Stimulated activated CD4-positive, alpha-beta T cell treated with anti-CD3 and anti-CD28 coated beads, Interleukin-12 subunit alpha, Interleukin-12 subunit beta, amount 100 ng/mL, for 24 hours (primary cell): ENCODE measurements at places on chromosomes 4 and X.

DNA sequence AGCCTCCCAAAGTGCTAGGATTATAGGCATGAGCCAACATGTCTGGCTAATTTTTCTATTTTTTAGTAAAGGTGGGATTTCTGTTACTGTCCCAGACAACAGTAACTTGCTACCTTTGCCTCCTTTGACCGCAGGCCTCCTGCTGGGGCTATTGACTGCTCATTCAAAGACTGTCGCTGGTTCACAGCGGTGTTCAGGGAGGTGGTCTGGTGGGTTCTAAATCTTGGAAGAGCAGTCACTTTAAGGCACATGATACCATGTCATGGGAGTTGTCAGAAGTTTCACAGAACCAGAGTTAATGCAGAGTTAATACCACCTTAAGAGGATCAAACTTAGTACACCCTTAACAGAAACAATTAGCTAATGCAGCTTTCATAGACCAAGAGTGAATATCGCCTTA, 3.8 kb downstream of the ASMT start:
- no peak for DNase-seq

GRCh38 chrX:20585782-20586181, 319.1 kb upstream of the RPS6KA3 start:
- DNase-seq = no peak

GRCh38 chrX:63686878-63687714, 97.9 kb downstream of the ARHGEF9 start:
- DNase-seq = no peak

GRCh38 chrX:119502727-119503483, 34.7 kb downstream of the SLC25A5 start:
- DNase-seq = no peak

- DNase-seq = no peak
Measured at GRCh38 chr4:108155373-108155772, 13.4 kb downstream of the LEF1 start.

DNA sequence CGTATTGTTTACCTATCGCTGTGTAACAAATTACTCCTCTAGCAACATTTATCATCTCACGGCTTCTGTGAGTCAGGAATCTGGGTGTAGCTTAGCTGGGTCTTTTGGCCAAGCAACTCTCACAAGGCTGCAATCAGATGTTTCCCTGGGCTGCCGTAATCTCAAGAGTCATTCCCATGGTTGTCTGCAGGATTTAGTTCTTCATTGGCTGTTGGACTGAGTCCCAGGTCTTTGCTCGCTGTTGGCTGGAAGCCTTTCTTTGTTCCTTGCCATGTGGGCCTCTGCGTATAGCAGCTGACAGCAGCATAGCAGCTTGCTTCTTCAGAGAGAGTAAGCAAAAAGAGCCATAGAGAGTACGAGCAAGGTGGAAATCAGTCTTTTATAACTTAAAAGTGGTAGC, 16.8 kb downstream of the POLR2B start:
- DNase-seq = no peak

DNA sequence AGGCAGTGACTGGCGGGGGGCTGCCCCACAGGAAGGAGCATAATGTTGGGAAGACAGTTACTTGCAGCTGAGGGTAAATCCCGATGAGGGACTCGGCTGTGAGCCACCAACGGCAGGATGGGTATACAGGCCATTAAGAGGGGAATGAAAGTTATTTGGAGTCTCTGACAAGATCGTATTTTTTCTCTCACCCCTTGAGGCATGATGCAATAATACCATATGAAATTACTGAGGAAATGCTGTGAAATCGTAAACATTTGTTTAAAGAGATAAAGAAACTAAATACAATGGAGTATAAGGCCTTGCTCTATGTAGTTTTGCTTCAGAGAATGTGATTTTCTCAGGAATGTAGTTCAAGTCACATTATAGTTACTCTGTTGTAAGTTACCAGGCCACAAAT, 12.7 kb downstream of the IL1RAPL1 start:
- no peak for DNase-seq

DNA sequence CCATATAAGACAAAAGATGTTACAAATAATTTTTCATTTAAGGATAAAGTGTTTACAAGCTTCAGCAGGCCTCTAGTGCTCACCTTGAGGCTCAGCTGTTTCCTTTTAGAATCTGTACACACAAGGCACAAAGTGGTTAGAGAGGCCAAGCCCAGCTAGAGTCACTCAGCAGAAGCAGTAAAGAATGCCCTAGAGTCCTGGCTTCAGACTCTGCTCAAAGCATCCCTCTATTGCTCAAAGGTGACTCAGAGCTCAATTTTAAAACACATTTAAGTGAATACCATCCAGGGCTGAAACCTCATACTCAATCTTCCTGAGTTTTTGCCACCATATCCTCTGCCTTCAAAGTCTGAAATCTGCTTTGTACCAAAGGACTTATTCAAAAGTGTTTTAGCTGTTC, 22.6 kb upstream of the PHF8 start:
- no peak for DNase-seq

DNA sequence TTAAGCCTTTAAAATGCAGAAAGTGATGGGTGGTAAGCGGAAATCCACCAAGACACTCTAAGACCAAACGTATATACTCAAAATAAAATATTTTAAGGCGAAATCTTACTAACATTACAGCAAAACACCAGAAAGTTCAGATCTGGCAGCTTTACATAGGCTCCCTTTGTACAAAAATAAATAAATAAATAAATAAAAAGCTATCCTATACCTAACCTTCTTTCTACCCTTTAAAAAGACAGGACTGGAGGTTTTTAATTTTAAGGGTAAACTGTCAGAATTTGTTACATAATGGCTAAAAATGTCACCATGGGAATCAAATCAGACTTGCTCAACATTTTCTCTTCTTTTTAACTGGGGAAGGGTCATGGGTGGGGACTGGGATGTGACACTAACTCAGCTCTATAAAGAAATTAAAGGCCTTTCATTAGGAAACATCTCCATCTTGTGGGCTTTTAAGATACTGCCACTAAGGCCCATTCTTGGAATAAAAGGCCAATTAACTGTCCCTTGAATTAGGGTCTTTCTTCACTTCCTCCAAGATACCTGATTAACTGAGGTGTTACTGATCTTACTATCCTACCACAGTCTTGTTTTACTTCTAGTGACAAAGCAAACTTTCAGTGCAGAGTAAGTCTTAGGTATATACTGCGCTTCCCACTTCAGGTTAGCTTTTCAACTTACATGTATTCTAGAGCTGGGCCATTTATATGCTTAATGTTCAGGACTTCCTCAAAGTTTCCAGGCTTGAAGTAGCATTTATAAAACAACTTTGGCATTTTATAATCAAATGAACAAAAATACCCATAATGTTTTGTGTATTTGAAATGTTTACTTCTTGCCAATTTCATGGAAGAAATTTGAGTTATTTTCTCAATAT, 13.3 kb downstream of the HNRNPD start:
- no peak for DNase-seq

GRCh38 chr4:187840814-187841213, 154.8 kb upstream of the ZFP42 start:
- no peak for DNase-seq

- no peak for DNase-seq
Measured at GRCh38 chr4:1082215-1083182, 30.9 kb downstream of the RNF212 start.

- DNase-seq = no peak
Measured at GRCh38 chr4:1982124-1983052, 26.4 kb downstream of the NELFA start.

DNA sequence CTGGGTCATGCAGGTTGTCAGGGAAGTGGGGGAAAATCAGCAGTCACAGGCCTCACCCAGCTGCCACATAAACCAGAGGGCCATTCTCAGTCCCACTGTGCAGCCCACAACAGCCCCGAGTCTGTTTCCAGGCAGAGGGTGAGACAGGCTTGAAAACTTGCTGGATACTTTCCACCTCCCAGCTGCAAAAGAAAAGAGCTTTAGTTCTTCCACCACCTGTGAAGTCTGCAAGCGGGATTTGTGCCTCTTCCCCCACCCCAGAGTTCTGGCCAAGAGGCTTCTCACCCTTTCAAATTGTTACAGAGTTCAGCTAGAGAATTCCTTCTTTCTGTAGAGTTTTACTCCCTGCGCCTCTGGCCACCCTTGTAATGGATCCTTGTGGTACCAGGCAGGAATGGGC, 115.5 kb upstream of the ZDHHC15 start:
- DNase-seq = no peak

GRCh38 chr4:188657365-188657764, 518.1 kb downstream of the TRIML1 start:
- no peak for DNase-seq

- DNase-seq = no peak
Measured at GRCh38 chr4:25970691-25971432, 56.8 kb downstream of the SMIM20 start.

DNA sequence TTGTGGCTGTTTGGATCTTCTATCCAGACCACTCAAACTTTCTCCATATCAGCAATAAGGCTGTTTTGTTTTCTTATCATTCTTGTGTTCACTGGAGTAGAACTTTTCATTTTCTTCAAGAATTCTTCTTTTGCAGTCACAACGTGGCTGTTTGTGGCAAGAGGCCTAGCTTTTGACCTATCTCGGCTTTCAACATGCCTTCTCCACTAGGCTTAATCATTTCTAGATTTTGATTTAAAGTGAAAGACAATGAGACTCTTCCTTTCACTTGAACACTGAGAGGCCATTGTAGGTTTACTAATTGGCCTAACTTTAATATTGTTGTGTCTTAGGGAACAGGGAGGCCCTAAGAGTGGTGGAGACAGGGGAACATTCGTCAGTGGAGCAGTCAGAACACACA, 19.1 kb downstream of the FGF2 start:
- no peak for DNase-seq

DNA sequence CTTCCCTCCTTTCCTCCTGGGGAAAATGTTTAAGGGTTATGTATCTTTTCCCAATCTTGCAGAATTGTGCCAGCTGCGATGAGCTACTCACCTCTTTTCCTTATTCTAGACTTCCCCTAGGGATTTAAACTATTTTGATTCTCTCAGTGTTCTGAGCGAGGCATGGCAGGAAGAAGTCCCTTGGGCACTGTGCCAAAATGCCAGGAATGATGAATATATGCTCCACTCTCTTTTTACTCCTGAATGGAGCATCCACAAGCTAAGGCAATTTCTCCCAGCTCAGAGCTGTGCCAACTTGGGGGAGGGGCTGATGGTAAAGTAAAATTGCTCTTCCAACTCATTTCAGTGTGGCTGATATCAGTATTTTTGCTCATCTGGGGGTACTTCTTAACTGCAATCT, 4.0 kb upstream of the C4orf17 start:
- no peak for DNase-seq

DNA sequence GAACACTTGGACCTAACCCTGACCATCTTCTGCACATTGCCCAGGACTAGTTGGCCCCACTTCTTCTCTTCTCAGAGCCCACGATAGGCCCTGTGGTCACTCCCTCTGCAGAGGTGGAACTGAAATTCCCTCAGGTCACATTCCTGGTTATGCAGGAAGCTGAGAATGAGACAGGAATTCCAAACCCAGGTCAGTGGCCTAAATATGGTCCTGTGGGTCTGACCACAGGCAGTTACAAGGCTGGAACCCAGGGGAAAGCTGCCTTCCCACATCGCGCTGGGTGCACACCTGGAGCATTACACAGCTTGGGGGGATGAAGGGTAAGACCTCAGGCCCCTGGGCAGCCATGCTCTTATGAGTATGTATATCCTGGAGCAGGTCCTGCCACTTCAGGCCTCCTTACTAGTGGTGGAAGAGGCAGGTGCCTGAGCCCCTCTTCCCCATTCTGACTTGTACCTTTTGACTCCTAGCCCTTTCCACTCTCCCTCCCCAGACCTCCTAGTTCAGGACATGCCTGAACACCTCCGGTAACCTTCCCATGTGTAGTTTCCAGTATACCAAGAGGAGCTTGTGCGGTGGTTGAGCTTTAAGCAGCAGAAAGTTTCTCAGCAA, 173.5 kb downstream of the ASMT start:
- DNase-seq = no peak

DNA sequence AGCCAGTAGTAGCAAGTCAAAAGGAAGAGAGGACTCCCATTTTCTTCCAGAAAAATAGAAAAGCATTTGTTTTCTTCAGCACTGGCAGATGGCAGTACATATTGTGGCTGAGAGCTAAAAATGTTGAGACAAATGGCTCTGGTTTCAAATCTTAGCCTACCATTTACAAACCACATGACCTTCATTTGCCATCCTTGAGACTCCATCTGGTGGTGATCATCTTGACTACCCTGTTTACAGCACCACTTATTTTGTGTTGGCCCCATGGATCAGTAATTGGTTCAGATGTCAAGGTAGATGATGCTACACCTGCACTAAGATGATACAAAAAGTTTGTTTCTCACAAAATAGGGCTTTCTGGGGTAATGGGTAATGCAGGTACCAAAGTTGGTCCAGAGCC, 951.8 kb upstream of the IGFBP7 start:
- no peak for DNase-seq

DNA sequence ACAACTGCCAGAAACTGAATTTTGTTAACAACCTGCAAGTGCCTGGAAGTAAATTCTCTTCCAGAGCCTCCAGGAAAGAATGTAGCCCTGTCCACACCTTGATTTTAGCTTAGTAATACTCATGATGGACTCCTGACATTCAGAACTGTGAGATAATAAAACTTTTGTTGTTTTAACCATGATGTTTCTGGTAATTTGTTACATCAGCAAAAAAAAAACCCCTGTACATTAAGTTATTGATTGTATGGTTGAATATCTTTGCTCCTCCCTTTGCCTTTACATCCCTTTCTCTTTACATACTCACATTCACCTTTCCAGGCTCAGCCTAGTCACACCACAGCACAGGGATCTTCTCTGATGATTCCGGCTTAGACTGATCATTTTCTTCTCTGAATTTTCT, 881.8 kb upstream of the GRID2 start:
- DNase-seq = no peak

DNA sequence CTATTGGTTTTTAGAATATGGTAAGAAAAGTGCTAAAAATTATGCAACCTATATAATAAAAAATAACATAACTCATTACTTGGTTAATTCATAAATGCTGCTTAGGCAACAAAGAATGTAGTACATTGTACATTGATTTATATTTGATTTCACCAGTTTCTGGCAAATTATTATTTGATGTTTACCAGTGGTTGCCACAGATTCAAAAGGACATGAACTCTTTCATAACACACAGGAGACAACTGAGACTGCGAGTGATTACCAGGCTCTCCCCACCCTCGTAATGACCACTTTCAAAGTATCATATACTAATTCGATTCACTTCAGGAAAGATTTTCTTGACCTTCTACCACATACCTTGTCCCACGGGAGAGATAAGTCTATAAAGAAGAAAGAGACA, 158.5 kb downstream of the NR3C2 start:
- no peak for DNase-seq

DNA sequence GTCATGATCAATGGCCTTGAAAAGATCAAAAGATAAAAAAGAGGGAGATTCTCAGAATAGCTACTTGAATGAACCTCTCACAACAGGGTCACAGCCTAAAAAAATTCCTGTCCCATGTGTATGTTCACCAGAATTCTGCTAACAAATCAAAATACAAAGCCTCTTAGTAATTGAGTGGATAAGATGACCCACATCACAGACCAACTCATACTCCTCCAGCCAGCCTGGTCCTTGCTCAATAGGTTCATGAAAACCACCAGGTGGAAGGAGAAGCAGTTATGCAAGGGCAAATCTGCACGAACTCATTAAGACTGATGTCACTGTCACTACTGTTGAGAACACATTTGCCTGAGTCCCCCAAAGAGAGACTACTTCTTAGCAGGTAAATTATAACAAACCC, 21.5 kb downstream of the WDFY3 start:
- no peak for DNase-seq

GRCh38 chr4:37465296-37465695, 220.8 kb downstream of the NWD2 start:
- DNase-seq = no peak

GRCh38 chr4:184693056-184693455, 40.8 kb downstream of the CENPU start:
- no peak for DNase-seq

GRCh38 chr4:65668201-65669089, 1.8 kb downstream of the EPHA5 start:
- DNase-seq = no peak
